Activated CD4-positive, alpha-beta T cell treated with anti-CD3 and anti-CD28 coated beads, Interleukin-2, amount 10 ng/mL, durations not matched to agents 24 days and 14 days (primary cell): ENCODE measurements at places on chromosomes 5 and 9. TPM values are rescaled to one million over a fixed set of nuclear protein-coding genes. Genes with fewer than 3 reads are reported as not detected.

GKAP1 gene
- 2.3 and 2.8 TPM in 2 replicates for total RNA-seq

ERAP2 gene
- 48.9 and 51.3 TPM in 2 replicates for total RNA-seq

IFNA21 gene
- not detected in 2 replicates for total RNA-seq

TAF11L11 gene
- not detected in 2 replicates for total RNA-seq

OMD gene
- total RNA-seq, result not detected in 2 replicates

INSL6 gene
- total RNA-seq, result not detected in 2 replicates

PCDHGA4 gene
- 0.33 and 0.37 TPM in 2 replicates for total RNA-seq

IL17B gene
- not detected in 2 replicates for total RNA-seq

CNTFR gene
- not detected in 2 replicates for total RNA-seq

CMYA5 gene
- 0.12 and 0.14 TPM in 2 replicates for total RNA-seq

C9 gene
- total RNA-seq, result not detected in 2 replicates

NKD2 gene
- 3.3 and 4.0 TPM in 2 replicates for total RNA-seq

CEP72 gene
- 33.2 and 36.0 TPM in 2 replicates for total RNA-seq

UBAP2 gene
- 51.8 and 55.6 TPM in 2 replicates for total RNA-seq

SRP19 gene
- total RNA-seq, result 67.4 and 74.3 TPM in 2 replicates

CARTPT gene
- not detected in 2 replicates for total RNA-seq

ARID3C gene
- 0.14 TPM in 1 of 2 replicates, not detected in the other for total RNA-seq

TLR4 gene
- total RNA-seq, result not detected in 2 replicates

BARX1 gene
- 0.50 and 0.61 TPM in 2 replicates for total RNA-seq

PRXL2C gene
- 7.8 and 9.8 TPM in 2 replicates for total RNA-seq

UAP1L1 gene
- 17.1 and 19.1 TPM in 2 replicates for total RNA-seq

PCDHGC3 gene
- total RNA-seq, result 0.24 and 0.58 TPM in 2 replicates

IPO11 gene
- 56.7 and 60.9 TPM in 2 replicates for total RNA-seq

BTNL8 gene
- total RNA-seq, result 0.21 TPM in 1 of 2 replicates, not detected in the other

GTF2H2C gene
- 63.3 and 66.5 TPM in 2 replicates for total RNA-seq

GCNT1 gene
- total RNA-seq, result 7.0 and 9.8 TPM in 2 replicates

MCC gene
- total RNA-seq, result 1.0 and 1.1 TPM in 2 replicates

PTPN3 gene
- 3.6 and 3.8 TPM in 2 replicates for total RNA-seq

C5 gene
- total RNA-seq, result 1.3 and 1.5 TPM in 2 replicates

PPP6C gene
- 48.1 and 52.5 TPM in 2 replicates for total RNA-seq

ARL14EPL gene
- not detected in 2 replicates for total RNA-seq

ADAMTS2 gene
- not detected in 2 replicates for total RNA-seq

NOXA1 gene
- 0.30 and 0.36 TPM in 2 replicates for total RNA-seq

PCDH1 gene
- 0.17 TPM in 1 of 2 replicates, not detected in the other for total RNA-seq

FREM1 gene
- not detected in 2 replicates for total RNA-seq

NEUROG1 gene
- not detected in 2 replicates for total RNA-seq

CD274 gene
- total RNA-seq, result 52.1 and 57.6 TPM in 2 replicates

TRPM3 gene
- total RNA-seq, result not detected in 2 replicates

OTP gene
- total RNA-seq, result not detected in 2 replicates

CNTNAP3 gene
- not detected in 2 replicates for total RNA-seq

SHB gene
- total RNA-seq, result 1.6 and 2.1 TPM in 2 replicates

GADD45G gene
- total RNA-seq, result 19.8 and 20.0 TPM in 2 replicates

APBA1 gene
- 0.51 and 1.1 TPM in 2 replicates for total RNA-seq

NR2F1-AS1 gene
- total RNA-seq, result not detected in 2 replicates

KIF27 gene
- 2.4 and 2.7 TPM in 2 replicates for total RNA-seq

OR1L8 gene
- total RNA-seq, result not detected in 2 replicates

CYLC2 gene
- total RNA-seq, result not detected in 2 replicates

ADCY2 gene
- not detected in 2 replicates for total RNA-seq

DNAJA1 gene
- 319 and 328 TPM in 2 replicates for total RNA-seq
